NCI-H510A (cell line): ENCODE measurements at places on chromosomes 12 and 14.

- DNase-seq = no peak
Observed at GRCh38 chr12:112828541-112828940, 37.0 kb downstream of the RPH3A start.

DNA sequence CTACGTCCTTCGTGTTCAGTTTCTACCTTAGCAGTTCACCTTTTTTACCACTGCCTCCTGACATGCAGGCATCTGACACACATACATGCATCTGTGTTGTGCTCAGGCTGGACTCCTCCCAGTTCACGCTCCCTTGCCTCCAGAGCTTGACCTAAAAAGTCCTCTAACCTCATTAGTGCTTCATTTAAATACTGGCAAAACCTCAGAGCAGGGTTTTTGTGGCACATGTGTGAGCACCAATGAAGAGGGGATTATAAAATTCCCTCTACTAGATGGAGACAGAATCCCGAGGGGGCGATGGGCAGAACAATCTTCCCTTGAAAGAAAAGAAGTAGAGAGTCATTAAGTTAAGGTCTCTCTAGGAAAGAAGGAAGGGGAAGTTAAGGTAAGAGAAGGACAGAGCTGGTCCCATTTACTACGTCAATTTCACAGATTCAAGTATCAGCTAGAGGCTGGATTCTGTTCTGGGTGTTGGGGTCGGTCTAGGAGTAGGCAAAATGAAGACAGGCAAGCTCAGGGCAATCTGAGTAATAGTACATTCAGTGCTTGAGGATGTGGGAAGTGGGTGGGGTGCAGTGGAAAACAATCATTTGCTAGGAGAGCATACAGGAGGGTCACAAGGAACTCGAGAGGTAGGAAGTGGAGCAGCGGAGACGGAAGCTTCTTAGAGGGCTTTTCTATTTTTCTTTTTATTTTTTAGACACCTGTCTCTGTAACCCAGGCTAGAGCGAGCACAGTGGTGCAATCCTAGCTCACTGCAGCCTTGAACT lies 7.5 kb downstream of the HAL start:
- no peak for DNase-seq

- DNase-seq = no peak
Observed at GRCh38 chr12:27982385-27982784, 9.9 kb upstream of the PTHLH start.

GRCh38 chr12:48640854-48641253 lies 41.2 kb downstream of the KANSL2 start:
- no peak for DNase-seq

DNA sequence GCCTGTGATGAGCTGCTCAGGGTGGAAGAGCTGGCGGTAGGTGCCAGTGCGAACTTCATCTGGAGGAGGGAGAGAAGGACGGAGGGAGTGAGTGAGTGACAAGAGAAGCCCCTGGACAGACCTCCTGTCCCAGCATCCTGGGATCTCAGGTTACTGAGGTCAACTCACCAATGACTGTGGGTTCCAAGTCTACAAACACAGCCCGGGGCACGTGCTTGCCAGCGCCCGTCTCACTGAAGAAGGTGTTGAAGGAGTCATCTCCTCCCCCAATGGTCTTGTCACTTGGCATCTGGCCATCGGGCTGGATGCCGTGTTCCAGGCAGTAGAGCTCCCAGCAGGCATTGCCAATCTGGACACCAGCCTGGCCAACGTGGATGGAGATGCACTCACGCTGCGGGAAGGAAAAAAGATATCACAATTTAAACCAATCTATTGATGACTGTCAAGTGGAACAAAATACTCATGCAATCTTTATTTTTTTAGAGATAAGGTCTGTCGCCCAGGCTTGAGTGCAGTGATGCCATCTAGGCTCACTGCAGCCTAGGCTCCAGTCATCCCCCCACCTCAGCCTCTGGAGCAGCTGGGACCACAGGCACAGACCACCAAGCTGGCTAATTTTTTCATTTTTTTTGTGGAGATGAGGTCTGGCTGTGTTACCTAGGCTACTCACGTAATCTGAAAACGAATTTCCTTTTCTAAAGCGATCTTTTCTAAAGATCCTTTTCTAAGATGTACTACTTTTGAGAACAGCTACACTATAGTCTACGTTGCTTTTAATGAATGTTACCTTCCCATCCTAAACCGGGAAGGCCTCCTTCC lies 1.7 kb downstream of the TUBA1B start:
- DNase-seq = no peak
